PC-3 (cell line): ENCODE measurements at places on chromosomes 16 and 17. TPM values are rescaled to one million over a fixed set of nuclear protein-coding genes. Genes with fewer than 3 reads are reported as not detected.

The ATP2A3 gene
- 3.3 and 8.9 TPM in 2 replicates for total RNA-seq

The SLC47A1 gene
- total RNA-seq: 0.12 and 0.15 TPM in 2 replicates

The SLC5A2 gene
- 0.11 TPM in 1 of 2 replicates, not detected in the other for total RNA-seq

The TGFB1I1 gene
- total RNA-seq: 11.2 and 12.5 TPM in 2 replicates

The TLCD2 gene
- 0.63 and 0.77 TPM in 2 replicates for total RNA-seq

The KRTAP9-2 gene
- total RNA-seq: not detected in 2 replicates

The MYCBPAP gene
- 0.29 and 1.9 TPM in 2 replicates for total RNA-seq

DNA sequence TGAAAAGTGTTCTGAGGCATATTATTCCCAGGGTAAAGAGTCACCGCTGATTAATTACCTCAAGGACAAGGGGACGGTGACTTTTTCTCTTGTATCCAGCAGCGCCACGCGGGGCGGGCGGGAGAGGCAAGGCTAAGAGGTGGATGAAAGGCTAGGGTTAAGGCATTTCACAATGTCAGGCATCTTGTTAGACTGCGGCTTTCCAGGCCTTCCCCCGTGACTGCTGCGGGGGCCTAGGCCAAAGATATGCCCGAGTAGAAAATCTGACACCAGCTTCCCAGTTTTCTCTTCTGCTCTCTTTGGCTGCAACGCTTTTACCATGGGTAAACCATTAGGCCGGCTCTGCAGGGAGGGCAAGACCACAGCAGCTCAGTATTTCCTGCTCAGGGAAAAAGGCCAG is 698.2 kb downstream of the MAF start:
- DNase-seq: no peak

DNA sequence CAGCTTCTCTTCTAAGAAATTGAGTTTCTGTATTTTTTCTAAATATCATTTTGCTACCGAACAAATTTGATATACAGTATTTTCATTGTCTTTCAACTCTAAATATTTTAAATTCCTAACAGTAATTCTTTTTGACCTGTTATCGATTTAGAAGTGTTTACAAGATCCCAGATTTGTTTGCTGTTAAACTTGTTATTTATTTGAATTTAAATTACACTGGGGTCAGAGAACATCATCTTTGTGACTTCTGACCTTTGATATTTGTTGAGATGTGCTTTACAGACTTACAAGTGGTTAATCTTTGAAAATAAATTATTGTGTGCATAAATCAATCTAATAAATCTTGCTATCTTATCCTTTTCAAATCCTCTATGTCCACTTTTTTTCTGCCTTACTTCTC is 94.2 kb downstream of the ARHGAP44 start:
- no peak for DNase-seq

- DNase-seq: no peak
Observed at GRCh38 chr17:3663102-3664011, 5.0 kb downstream of the TAX1BP3 start.

DNA sequence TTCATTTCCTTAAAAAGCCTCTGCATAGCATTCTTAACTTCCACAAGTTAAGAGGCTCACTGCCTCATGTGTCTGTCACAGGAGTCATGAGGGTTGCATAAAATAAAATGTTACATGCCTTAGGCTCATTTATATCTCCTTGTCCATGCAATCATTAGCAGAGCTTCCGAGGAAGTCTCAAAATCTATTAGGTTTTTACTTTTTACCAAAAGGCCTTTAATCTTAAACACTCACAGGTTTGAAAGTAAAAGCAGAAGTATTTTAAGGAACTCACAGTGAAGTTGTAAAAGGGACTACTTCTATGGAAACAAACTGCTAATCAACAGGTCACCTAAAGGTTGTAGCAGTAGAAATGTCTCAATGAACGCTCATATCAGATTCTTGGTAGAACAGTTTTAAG is 5.2 kb upstream of the ATP6V0A1 start:
- DNase-seq: no peak

- no peak for DNase-seq
Observed at GRCh38 chr16:2460916-2461315, 1.0 kb downstream of the TEDC2 start.
